ENCODE measurements at places on chromosomes 5 and 9. TPM values are rescaled to one million over a fixed set of nuclear protein-coding genes. Genes with fewer than 3 reads are reported as not detected.

The IFNA21 gene
- total RNA-seq: not detected

The SMIM33 gene
- total RNA-seq: not detected

The ANXA2R gene
- total RNA-seq: 13.0 TPM

The ALAD gene
- 24.0 TPM for total RNA-seq

The PTGDS gene
- total RNA-seq: 0.38 TPM

The TMED7 gene
- 104 TPM for total RNA-seq

The FOXD4L4 gene
- 0.38 TPM for total RNA-seq

The PIP5K1B gene
- total RNA-seq: 0.06 TPM

The NANS gene
- total RNA-seq: 111 TPM

The LRSAM1 gene
- total RNA-seq: 13.6 TPM

The NIPAL4 gene
- not detected for total RNA-seq

The SMC5 gene
- 13.4 TPM for total RNA-seq

The WNK2 gene
- not detected for total RNA-seq

The SLC45A2 gene
- not detected for total RNA-seq

The MRPL50 gene
- total RNA-seq: 14.5 TPM

The MARCHF3 gene
- total RNA-seq: 41.4 TPM

The COL15A1 gene
- 28.2 TPM for total RNA-seq

The ABLIM3 gene
- total RNA-seq: 40.3 TPM

The C9orf153 gene
- total RNA-seq: not detected

The LHX2 gene
- not detected for total RNA-seq

The URM1 gene
- 37.1 TPM for total RNA-seq

The CD14 gene
- total RNA-seq: 3.2 TPM

The PDCD1LG2 gene
- 7.0 TPM for total RNA-seq

The PKD2L2 gene
- not detected for total RNA-seq

The TPPP gene
- 0.19 TPM for total RNA-seq

The CPLANE1 gene
- 23.0 TPM for total RNA-seq

The LHFPL2 gene
- 78.5 TPM for total RNA-seq
